ENCODE measurements at places on chromosomes 2 and 18.
A peak's percentile ranks its signal among the peaks of the same experiment; 100 is the strongest.

- DNase-seq: no peak
Observed at GRCh38 chr2:10594011-10594410, 95.8 kb downstream of the NOL10 start.

DNA sequence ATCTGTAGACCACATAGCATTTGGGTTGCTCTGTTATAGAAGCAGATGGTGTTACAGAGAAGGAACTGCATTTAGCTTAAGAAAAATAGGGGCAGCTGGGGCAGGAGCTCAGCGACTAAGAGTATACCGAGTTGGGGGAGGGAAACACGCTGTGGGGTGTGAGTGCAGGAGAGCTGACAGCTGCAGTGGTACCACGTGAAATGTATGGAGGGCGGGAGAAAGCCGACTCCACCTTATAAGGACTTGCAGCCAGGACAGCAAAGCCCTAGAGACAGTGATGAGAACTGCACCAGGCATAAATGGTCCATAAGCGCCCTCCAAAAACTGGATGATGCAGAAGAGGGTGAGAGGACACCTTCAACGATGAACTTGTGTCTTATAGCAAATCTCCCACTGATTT lies 237.6 kb downstream of the PRKCE start:
- DNase-seq: peak; percentile 15

DNA sequence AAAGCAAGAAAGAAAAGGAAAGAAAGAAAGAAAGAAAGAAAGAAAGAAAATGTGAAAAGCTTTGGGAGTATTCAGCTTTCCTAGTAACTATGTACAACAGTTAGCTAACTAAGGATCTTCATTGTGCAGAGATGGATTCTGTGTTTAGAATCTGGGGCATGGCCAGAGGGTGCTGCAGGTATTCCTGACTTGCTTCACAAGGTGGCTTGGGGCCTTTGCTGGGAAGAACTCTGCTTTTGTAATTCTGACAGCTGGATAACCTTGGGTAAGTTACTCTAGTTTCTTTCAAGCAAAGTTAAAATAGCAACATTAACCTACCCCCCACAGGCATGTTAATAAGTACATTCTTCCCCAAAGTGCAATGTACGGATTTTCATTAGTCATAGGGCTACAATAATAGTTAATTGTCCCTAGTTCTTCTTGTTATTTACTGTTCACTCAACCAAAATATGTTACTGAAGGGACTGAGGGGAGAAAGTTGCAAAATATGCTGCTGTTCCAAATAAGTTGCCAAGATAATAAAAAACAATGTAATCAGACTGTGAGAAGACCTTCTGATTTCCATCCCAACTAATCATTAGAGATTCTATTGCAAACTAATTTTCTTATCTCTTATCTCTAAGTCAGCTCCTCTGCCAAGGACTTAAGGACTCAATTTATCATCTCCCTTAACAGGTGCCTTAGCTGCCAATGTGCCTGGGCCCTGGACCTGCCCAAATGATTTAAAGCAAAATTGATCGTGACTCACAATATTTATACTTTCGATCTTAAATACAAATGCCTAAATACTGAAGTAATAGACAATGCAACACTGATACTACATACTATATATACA lies 50.3 kb downstream of the SERPINB8 start:
- DNase-seq: no peak

- DNase-seq: no peak
Observed at GRCh38 chr2:149225446-149225845, 104.9 kb upstream of the LYPD6 start.

DNA sequence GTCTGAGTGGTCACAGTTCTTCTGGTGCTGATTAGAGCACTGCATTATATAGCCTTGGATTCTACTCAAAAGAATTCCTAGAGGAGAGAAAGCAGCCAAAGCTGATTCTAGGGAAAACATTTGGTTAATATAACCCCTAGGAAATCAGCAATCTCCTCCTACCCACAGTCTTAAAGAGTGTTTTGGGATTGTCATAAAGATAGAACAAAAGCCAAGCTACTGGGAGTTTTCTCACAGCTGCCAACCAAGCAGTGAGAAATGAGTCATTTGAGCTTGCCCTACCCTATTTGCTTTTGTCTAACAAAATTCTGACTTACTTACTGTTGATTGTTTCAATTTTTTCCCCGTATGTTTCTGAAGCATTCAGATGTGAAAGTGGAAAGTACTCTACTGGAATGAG lies 469.3 kb downstream of the PLCL1 start:
- DNase-seq: no peak

GRCh38 chr18:68735483-68736343 lies 20.8 kb upstream of the TMX3 start:
- no peak for DNase-seq

- DNase-seq: no peak
Observed at GRCh38 chr2:239531456-239532241, 130.8 kb upstream of the HDAC4 start.

- no peak for DNase-seq
Observed at GRCh38 chr2:236545814-236546480, 23.7 kb upstream of the ACKR3 start.

DNA sequence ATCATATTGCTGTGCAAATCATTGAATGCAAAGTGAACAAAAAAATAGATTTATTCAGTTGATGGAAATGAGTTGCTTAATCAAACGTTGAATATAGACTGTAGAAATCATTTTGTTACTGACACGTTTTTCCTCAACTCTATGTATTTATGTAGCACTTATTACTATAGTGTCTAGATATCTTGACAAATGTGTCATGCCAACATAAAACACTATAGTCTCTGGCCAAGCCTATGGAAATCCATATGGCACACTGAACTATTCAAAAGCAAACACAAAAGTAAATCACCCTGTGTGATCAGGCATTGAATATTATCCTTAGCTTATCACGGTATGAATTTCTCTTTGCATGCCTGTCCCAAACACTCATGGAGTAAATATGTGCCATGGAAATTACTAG lies 131.3 kb downstream of the ZNF804A start:
- no peak for DNase-seq

GRCh38 chr2:233803994-233804393 lies 25.9 kb downstream of the MROH2A start:
- no peak for DNase-seq

DNA sequence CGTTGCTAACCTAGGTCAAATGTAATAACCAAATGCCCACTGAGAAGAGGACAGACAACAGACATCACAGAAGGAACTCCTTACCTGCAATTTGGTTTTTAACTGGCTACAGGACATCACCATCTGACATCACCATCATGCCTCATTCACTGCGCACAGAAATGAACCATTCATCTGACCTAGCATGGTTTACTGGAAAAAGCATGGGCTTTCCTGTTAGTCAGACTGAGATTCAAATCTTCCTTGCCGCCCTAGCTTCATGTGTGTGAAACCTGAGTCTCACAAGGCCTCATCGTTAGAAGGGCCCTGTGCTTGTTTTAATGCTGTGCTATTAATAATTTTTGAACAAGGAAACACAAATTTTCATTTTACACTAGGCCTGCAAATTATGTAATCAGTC lies 1.1 kb upstream of the HIBCH start:
- DNase-seq: peak; percentile 30

DNA sequence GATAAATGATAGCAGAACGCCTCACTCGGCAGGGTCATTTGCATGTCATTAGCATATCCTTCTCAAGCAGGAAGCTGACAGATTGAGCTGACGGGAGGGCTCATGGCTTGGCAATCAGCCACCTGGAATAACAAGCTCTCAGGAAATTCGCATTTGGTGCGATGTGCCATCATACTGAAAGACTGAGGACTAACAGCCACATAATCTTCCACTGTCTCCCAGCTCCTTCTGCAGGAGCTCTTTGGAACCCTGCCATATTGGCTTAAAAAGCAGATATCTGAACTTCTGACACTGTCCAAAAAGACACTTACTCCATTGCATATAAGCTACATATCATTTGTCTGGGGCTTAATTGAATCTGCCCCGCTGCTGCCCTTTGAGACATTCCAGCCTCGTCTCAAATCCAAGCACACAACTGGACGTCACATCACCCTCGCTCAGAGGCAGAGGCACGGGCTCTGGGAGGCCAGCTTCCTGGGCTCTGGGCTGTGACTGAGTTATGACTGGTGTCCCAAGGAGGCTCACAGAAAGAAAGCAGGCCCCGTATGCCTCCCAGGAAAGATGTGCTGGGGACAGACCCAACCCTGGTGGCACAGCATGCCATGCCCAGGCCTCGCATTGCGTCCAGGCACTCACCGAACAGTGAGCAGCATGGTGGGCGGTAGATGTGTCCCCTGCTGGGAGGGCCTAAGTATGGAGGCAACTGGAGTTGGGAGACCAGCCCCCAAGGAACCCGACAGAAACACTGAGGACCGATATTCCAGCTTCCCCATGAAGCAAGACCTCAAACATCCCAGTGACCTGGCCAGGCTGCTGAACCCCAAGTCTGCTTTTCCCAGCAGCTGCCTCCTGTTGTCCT lies 228.0 kb downstream of the ATAD2B start:
- DNase-seq: no peak

GRCh38 chr2:179861416-179862067 lies at the start of gene ZNF385B:
TSS of gene ZNF385B (minus strand) at chr2:179861612.
- DNase-seq: no peak

DNA sequence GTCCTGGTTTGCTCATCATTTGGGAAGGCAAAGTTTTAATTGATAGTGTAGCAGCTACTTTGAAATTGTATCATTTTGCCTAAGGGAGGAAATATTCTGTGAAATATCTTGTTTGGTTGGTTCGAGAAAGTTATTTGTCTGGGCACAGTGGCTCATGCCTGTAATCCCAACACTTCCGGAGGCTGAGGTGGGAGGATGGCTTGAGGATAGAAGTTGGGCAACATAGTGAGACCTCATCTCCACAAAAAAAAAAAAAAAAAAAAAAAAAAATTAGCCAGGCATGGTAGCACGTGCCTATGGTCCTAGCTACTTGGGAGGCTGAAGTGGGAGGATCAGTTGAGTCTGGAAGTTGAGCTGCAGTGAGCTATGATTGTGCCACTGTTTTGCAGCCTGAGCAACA lies 3.1 kb upstream of the ADGRF3 start:
- DNase-seq: no peak

- no peak for DNase-seq
Observed at GRCh38 chr2:181253438-181253837, 203.7 kb upstream of the ITGA4 start.

GRCh38 chr2:168624028-168624427 lies 168.0 kb downstream of the CERS6 start:
- no peak for DNase-seq

DNA sequence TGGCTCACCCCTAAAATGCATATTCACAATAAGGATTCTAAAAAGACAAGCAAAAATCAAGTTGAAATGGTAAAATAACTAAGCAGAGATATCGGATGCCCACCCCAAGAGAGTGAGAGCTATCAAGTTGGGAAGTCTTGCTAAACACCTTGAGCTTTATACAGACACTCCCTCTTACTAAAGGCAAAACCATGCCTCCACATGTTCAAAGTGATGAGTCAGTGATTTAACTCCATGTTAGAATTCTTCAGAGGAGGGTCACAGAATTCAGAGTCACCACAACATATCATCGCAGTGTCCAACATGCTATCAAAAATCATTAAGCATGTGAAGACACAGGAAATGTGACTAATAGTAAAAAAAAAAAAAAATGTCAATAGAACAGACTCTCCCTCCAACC lies 20.6 kb upstream of the ST8SIA3 start:
- no peak for DNase-seq

- DNase-seq: no peak
Observed at GRCh38 chr2:173400760-173401159, 46.1 kb downstream of the CDCA7 start.

GRCh38 chr2:11566383-11566782 lies 32.5 kb downstream of the GREB1 start:
- no peak for DNase-seq

DNA sequence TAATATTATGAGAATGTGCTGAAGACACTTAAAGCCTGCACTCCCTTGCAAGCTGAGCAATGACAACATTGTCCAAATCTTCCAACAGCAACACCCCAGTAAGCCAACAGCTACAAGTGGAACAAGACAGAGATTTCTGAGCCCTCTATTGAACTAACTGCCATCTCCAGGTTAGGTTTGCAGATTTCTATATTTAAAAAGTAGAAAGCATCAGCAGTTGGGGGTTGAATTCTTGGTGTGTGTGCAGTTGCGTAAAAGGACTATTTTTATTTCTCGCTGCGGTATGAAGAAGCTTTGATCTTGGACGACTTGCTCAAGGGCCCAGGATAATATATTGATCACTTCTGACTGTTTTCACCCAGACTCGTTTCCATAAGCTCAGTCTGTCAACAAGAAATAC lies 106.2 kb upstream of the ZFP36L2 start:
- DNase-seq: no peak

Measured in activated T-cell treated with anti-CD3 and anti-CD28 coated beads for 48 hours (primary cell).